OCI-LY7 (cell line): ENCODE measurements at places on chromosomes 1 and 21. TPM values are rescaled to one million over a fixed set of nuclear protein-coding genes. Genes with fewer than 3 reads are reported as not detected.

DNA sequence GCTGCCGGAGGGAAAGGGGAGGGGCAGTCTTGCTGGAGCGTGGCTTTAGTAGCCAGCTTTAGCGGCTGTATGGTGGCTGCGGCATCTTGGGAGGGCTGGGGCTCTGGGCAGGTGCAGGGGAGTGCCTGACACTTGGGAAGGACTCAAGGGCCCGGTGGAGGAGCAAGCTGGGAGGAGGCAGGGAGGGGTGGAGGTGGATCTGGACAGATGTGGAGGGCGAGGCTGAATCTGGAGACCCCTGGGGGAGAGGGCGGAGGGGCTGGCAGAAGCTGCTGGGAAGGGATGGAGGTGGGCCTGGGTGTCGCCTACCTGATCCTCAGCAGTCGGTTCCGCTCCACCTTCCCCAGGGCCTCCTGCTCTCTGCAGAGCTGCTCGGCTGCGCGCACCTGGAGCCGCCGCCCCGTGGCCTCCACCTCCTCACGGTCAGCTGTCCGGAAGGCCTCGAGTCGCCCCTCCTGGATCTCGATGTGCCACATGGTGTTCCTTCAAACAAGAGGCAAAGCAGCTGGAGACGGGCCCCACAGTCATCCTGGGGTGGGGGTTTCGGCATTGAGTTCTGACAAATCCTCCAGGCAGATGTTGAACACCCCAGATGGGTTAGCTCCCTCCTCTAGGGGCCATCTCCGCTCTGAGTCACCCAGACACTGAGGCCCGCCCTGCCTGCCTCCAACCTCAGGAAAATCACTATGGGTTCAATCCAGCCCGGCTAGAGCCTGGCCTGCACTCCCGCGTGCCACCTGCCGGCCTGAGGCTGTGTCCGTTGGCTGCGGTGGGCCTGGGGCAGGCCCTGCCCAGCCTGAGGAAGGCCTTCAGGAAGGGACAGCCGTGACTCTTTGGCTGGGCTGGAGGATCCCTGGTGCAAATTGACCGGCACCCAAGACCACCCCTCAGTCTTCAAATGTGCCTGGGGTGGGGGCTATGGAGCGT is 29.6 kb downstream of the CFAP74 start:
- DNase-seq: no peak

GRCh38 chr1:173344034-173344743 is 132.9 kb upstream of the PRDX6 start:
- DNase-seq: no peak

Gene KLHDC7A
- 0.59 and 0.91 TPM in 2 replicates for total RNA-seq

DNA sequence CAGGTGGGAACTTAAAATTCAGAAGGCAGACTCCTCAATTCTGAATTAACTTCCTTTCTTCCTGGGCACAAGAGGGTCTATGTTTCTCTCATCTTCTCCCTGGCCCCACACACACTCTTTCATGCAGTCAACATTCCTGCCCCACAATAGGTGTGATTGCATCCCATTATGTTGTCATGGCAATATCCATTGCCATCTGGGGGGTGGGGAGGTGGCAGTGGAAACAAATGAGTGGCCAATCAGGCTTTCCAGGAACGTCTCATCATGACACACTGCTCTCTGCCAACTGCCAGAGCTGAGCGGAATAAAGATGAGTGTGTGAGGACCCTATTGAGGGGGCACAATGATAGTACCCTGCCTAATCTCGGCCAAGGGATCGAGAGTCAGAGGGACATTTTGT is 80.4 kb downstream of the KCND3 start:
- no peak for DNase-seq

GRCh38 chr1:15739745-15740144 is 2.6 kb upstream of the TMEM82 start:
- no peak for DNase-seq

GRCh38 chr1:45854724-45855123 is 51.3 kb downstream of the MAST2 start:
- no peak for DNase-seq

GRCh38 chr1:68815632-68816031 is 318.8 kb upstream of the DEPDC1 start:
- DNase-seq: no peak

- DNase-seq: no peak
These were observed 2.7 kb upstream of the NHLH1 start for GRCh38 chr1:160363951-160364735.

- DNase-seq: no peak
These were observed 22.4 kb upstream of the EPS15 start for GRCh38 chr1:51541313-51542050.

DNA sequence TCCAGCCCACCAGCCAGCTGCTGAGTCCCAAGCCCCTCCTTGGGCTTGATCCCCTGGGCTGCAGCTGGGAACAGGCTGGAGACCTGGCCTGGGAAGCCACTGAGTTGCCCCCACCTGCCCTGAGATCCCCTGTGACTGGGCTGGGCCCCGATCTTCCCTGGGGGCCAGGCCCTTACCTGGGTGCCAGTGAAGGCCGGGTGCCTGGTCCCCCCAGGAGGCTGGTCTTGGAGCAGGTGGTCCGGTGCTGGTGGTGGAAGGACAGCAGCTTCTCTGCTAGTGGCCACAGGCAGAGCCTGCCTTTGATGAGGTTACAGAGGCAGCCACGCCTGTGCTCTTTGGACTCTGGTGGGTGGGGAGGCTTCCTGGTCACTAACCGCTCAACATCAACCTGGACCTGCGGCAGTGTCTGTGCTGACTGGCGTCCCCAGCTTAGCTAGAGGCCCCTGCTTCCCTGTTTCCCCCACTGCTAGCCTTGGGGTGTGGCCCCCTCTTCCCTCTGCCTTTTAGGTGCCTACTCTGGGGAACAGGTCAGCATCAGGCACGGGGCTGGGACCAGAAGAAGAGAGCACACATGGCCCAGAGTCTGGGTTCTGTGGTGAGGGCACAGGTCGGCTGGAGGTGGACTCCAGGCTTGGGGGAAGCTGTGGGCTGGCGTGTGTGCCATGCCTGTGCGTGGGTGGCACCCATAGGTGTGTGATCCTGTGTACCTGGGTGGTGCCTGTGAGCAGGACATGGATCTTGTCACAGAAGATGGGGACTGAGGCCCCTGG is at the start of gene EPS8L3:
Gene EPS8L3, minus strand, starts transcription at position 278 of the 770 bp plus-strand sequence. CDS start 2,174 bp downstream, outside the sequence.
- no peak for DNase-seq

Gene RGS1
- total RNA-seq: 0.37 TPM in 1 of 2 replicates, not detected in the other

DNA sequence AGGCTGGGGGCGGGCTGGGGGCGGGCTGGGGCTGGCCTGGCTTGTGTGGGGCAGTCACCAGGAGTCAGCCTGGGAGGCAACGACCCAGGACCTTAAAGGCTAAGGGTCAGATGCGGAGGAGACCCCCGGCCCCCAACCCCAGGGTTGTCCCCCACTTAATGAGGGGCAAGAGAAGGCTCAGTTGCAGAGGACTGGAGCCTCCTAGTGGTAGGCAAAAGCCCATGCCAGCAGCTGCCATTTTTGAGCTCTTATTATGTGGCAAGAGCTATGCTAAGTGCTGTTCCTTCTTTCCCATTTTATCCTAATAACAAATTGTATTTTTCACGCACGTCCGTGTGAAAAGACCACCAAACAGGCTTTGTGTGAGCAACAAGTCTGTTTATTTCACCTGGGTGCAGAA is 8.0 kb downstream of the KIAA1614 start:
- DNase-seq: no peak

Gene CLK2
- total RNA-seq: 107 and 121 TPM in 2 replicates

Gene SPRR2F
- not detected in 2 replicates for total RNA-seq

DNA sequence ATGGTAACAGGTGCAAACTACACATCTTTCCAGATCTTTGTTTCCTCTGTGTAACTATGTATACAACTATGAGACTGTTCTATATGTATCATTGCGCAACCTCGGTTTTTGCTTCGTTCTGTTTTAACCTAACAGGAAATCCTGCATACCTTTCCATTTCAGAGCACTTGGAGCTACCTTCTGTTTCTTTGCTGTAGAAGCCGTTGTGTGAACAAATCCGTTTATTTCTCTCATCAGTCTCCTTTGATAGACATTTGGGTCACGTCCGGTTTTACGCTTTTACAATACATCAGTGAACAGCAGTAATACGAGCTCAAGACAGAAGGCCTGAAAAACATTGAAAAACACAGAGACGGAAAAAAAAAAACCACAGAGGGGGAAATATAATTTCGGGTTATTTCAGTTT is 10.5 kb downstream of the ATP5IF1 start:
- DNase-seq: peak; percentile 86
